Thoracic aorta (tissue), 2 donors: ENCODE measurements at places on chromosomes 3 and 15. TPM values are rescaled to one million over a fixed set of nuclear protein-coding genes. Genes with fewer than 3 reads are reported as not detected.

GRCh38 chr3:127632035-127632820 is 3.2 kb downstream of the PODXL2 start:
- DNase-seq, result no peak

DNA sequence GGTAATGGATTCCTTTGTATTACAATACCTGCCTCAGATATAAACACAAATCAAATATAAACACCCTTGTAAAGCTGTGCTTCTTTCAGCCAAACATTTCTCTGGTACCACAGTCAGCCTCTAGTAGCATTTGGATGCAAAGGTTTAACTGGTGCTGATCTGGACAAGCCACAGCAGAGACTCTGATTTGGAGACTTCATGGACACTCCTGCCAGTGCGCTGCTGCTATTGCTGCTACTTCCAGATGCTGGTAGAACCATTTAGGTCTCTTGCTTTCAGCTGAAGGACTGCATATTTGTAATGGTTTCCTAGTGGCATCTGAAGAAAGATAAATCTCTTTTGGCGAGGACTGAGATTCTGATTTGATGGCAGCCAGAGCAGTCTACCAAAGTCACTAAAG is 36.9 kb downstream of the NCK1 start:
- no peak for DNase-seq

GRCh38 chr3:87350367-87351199 is 74.2 kb upstream of the POU1F1 start:
- DNase-seq, result no peak

The CDHR4 gene
- total RNA-seq, result not detected

The IP6K1 gene
- 56.6 TPM for total RNA-seq

The SENP2 gene
- 23.2 TPM for total RNA-seq
